ENCODE measurements at places on chromosomes 7 and 10.

GRCh38 chr10:47346581-47347302 is 1.4 kb upstream of the RBP3 start:
- no peak for ATAC-seq

DNA sequence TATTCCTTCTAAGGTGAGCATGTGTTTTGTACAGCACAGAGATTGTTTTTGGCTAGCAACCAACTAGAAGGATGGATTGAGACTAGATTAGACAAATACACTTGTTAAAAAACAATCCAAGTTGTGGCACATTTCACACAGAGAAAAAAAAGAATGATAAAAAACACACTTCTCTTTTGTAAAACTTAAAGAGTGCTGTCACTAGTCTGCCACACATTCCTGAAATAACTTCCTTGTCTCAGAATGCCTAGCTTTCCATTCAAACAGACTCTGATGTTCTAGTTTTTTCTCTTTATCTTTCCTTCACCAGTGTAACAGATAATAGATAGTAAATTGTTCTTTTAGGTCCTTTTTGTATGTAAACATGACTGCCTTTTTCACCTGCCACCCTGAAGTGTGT is 11.4 kb downstream of the DLD start:
- ATAC-seq, result no peak

- no peak for ATAC-seq
Observed at GRCh38 chr7:69781412-69781846, 183.2 kb downstream of the AUTS2 start.

- ATAC-seq, result peak; percentile 34
Observed at GRCh38 chr7:96380111-96380512, 58.2 kb upstream of the SLC25A13 start.

Data from stimulated activated memory B cell treated with anti-CD40 and anti-IgM and Interleukin-4, amounts not matched to agents 10 μg/mL and 1 μg/mL and 100 μg/mL, for 72 hours (primary cell).